ENCODE measurements at places on chromosomes 3 and 15.

DNA sequence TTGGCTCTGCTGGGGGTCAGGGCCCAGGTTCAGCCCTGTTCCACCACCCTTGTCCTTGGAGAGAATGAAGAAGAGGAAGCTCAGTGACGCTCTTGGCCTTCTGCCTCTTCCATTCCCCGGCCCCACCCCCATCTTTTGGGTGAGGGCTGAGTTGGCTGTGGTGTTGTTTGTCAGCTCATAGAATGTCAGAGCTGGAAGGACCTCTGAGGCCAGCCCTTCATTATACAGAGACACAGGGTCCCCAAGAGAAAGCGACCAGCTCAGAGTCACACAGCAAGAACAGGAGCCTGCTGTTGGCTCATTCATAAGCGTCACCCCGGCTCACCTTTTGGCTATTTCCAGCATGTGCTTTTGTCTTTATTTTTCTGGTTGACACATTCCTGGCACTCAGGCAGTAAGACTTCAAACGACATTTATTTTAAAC is 68.2 kb downstream of the AAGAB start:
- DNase-seq, result no peak

- no peak for DNase-seq
These were observed 13.7 kb downstream of the CTDSPL2 start for GRCh38 chr15:44441095-44441501.

DNA sequence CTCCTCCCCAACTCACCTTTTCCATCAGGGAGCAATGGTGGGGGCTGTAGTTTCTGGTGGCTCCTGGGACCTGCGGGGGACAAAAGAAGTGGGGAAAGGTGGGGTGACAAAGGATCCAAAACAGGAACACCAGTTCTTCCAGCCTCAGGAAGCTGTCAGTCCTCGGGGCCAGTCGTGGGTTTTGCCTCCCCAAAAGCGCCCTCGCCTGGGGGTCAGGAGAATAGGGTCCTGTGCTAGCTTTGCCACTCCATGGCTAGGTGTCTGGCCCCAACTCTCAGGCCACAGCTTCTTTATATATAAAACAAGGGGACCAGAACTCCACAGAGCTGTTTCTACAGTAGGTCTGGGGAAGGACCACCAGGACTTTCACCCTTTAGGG is 4.0 kb downstream of the CCDC9B start:
- DNase-seq, result peak; percentile 43

GRCh38 chr3:126782536-126782935 is 78.5 kb downstream of the CHCHD6 start:
- DNase-seq, result no peak

DNA sequence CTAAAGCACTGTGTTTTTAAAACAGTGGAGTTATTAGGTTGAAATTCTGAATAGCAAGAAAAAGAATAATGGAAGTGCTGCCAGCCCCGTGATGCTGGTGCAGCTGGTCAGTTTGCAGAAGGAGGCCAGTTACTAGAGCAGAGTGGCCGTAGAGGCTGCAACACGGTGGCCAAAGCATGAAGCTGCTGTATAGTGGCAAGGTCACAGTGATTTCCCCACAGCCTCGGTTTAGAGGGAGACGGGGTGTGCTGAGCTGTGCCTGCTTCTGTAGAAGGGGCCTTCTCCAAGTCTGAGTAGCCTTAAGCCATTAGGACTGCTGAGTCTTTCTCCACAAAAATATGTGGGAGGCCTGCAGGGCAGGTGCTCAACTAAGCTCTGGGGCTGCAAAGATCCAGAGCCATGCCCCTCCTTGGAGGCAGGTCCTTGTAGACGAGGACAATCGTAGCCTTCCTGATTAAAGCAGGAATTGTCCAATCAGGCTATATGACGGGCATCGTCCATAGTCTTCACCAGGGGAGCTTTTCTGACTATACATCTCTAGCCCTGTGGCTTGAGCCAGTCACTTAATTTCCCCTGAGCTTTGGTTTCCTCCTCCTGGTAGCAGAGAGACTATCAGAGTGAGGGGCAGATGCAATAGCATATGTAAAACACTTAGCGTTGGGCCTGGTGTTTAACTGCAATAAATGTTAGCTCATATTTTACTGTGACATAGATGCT is 151.6 kb downstream of the PGPEP1L start:
- no peak for DNase-seq

GRCh38 chr3:195802261-195802701 is 9.4 kb downstream of the MUC4 start:
- DNase-seq, result peak; percentile 44

- DNase-seq, result no peak
These were observed 151.6 kb downstream of the TMCO5A start for GRCh38 chr15:38085931-38086568.

DNA sequence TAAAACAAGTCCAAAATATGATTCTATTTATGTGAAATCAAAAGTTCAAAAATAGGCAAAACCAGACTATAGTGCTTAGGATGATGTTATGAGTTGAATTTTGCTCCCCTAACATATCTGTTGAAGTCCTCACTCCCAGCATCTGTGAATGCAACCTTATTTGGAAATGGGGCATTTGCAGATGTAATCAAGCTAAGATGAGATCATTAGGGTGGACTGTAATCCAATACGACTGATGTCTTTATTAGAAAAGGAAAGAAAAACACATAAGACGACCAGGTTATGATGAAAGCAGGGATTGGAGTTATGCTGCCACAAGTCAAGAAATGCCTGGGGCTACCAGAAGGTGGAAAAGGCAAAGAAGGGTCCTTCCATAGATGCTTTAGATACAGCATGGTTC is 110.5 kb upstream of the CCDC39 start:
- no peak for DNase-seq

GRCh38 chr15:61796056-61796455 is 264.2 kb downstream of the VPS13C start:
- DNase-seq, result no peak

- DNase-seq, result no peak
These were observed 5.7 kb upstream of the CSPG4 start for GRCh38 chr15:75718328-75718727.

GRCh38 chr15:39667382-39668127 is 86.7 kb downstream of the THBS1 start:
- DNase-seq, result no peak

GRCh38 chr3:182716114-182716688 is 77.1 kb upstream of the ATP11B start:
- DNase-seq, result no peak

DNA sequence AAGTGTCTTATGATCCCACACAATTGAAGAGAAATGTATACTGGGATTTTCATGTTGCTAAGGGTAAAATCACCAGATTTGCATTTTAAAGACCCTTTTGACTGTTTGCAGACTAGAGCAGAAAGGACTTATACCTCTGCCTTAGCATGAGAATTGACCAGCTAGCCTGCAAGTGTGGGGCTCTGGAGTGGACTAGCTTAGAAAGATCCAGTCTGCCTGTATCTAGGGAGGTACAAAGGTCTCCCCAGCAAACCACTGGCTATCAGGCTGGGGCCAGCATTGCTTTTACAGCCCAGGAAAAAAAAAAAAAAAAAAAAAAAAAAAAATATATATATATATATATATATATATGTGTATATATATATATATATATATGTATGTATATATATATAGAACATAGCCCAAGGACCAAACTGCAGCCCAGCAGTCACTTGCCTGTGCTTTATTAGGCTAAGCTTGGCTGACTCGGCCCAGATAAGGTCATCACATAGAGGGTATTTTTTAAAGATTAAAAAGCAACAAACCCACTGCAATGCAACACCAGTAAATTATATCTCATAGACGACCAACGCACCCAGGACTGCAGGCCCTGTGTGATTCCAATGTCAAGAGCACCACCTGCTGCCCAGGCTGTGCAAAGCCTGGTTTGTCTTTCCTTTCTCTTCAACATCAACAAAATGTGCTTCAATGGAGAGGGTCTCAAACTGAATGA is 63.7 kb downstream of the DCLK3 start:
- peak; percentile 28 for DNase-seq

GRCh38 chr3:187831125-187832051 is 86.1 kb upstream of the BCL6 start:
- no peak for DNase-seq

DNA sequence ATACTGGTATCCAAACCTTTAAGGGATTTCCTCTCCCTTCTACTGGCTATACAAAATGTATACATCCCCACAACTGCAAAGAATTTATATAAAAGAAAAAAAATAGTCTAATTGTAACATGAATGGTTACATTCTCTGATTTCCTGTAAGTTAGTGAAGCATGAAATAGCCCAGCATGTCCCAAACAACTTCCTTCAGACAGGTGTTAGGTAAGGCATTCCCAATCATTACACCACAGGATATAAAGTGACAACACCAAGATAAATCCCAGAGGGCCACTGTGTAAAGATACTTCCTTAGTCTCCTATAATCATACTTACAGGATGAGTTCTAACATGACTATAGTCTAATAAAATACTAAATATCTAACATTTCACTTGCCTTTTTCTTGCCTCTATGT is 7.6 kb downstream of the CMTM6 start:
- no peak for DNase-seq

DNA sequence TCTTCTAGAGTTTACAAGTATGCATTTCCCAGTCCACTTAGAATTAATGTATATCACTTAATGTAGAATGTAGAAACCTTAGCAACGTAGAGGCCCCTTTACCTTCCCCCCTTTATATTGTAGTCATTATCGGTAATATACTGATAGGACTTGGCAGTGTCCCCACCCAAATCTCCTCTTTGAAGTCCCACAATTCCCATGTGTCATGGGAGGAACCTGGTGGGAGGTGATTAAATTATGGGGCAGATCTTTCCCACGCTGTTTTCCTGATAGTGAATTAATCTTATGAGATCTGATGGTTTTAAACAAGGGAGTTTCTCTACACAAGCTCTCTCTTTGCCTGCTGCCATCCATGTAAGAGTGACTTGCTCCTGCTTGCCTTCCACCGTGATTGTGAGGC is 31.0 kb downstream of the ARL8B start:
- no peak for DNase-seq

DNA sequence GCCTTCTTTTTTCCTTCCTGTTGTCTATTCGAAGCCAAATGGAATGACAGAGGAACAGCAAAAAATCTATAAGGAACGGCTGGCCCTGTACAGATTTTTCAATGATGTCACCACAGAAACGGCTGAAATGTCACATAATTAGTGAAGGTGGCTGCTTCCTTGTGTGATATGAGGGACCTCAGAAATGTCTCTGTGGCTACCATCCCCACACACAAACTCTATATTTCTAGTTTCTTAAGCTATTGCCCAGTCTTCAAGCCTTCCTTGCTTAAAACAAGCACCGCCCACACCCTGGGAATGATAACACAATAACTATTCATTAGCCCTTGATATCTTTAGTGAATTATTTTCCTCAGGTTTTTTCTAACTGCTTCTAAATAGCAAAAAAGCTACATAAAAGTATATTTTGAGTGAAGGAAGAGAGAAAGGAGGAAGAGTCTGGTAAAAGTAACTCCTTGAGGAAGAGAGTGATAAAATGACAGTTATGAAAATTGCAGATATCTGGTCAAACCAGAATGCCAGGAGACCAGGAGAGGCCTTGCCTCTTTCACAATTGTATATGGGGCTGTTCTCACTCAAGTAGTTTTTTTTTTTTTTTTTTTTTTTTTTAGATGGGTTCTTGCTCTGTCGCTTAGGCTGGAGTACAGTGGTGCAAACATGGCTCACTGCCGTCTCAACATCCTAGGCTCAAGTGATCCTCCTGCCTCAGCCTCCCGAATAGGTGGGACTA is 38.7 kb downstream of the FMN1 start:
- no peak for DNase-seq

- no peak for DNase-seq
These were observed 60.7 kb downstream of the FRMD4B start for GRCh38 chr3:69325151-69325550.

DNA sequence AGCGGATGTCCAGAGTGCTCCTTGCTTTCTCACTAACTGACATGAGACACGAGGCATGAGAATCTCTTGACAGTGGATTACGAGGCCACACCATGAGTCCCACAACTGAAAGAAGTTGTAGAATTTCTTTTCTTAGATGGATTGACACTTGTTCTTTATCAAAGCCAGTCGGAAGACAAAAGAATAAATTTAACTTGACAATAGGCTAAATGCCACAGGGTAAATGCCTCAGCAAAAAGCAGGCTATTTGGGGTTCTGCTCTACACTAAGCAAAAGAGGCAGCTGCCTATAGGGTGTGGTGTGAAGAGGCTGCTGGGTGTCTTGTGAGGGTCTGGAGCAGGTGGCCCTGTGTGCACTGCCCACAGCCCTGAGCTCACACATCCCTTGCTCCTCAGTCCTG is 135.1 kb upstream of the SEMA6D start:
- DNase-seq, result no peak

GRCh38 chr3:98921957-98922356 is 20.5 kb upstream of the DCBLD2 start:
- no peak for DNase-seq

GRCh38 chr15:89070197-89071124 is 17.8 kb upstream of the ABHD2 start:
- no peak for DNase-seq

DNA sequence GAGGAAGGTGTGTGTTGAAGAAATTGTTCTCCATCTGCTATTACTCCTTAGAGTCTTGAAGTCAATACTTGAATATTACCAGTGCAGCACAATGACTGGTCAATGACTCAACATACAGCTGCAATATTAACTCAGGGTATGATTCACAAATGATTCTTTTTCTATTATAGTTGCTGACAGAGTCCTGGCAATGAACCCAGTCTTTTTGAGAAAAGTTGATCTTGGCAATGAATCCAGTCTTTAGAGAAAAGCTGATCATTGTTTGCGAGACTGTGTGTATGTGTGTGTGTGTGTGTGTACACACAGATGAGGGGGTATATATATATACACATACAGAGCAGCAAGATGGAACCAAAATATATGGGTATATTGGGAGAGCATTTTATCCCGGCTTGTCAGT is 315.1 kb downstream of the ZNF385D start:
- no peak for DNase-seq

DNA sequence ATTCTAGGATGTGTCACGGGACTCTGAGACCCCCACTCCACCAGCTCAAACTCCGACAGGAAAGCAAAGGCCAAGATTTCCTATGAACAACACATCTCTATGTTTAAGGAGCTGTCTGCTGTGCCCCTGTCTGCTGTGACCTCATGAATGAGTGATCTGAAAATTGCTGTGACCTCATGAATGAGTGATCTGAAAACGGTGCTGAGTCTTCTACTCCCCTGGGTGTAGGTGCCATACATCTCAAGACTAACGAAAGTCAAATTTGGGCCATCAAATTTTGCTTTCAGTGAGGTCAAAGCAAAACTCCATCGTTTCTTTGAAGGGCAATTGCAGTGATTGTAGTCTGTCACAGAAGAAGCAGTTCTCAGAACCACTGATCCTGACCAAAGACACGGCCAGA is 24.4 kb downstream of the IL5RA start:
- DNase-seq, result no peak
